ENCODE measurements at places on chromosomes 4 and X.

- no peak for DNase-seq
Measured at GRCh38 chr4:146333187-146333894, 119.0 kb downstream of the REELD1 start.

DNA sequence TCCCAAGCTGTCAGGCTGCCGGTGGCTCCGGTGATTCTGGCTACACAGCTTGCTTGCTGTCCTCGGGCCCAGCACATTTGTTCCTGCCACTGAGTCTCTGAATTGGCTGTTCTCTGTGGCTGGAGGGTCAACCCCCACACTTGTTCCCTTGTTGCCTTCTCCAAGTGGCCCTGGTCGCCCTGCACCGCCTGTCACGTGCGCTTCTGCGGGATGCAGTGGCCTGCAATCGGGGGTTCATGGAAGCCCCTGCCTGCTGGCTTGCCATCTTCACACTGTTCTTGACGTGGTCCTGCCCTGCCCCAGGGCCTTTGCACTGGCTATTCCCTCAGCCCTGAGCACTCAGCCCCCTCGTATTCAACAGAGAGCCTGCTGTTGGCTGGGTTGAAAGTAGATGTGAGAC, 8.1 kb downstream of the CLCN4 start:
- no peak for DNase-seq

- DNase-seq = no peak
Measured at GRCh38 chrX:130173190-130173895, 1.6 kb downstream of the RAB33A start.

DNA sequence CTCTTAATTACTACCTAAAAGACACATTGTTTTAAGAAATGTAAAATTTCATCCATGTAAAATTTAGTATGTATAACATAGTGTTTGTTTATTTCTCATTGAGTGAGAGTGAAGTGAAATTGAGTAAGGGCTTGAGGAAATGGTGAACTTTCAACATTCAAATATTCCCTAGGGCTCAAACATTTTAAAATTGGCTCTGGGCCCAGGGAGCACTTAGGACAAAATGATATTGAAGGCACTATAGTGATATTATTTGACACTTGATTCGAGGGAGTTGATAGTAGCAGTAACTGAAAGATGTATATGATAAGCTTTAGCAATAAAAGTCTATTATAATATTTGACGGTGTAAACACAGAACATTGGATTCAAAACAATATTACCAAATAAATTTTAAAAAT, 1244.0 kb upstream of the TENM3 start:
- no peak for DNase-seq

- no peak for DNase-seq
Measured at GRCh38 chr4:113469023-113469390, 292.5 kb downstream of the CAMK2D start.

DNA sequence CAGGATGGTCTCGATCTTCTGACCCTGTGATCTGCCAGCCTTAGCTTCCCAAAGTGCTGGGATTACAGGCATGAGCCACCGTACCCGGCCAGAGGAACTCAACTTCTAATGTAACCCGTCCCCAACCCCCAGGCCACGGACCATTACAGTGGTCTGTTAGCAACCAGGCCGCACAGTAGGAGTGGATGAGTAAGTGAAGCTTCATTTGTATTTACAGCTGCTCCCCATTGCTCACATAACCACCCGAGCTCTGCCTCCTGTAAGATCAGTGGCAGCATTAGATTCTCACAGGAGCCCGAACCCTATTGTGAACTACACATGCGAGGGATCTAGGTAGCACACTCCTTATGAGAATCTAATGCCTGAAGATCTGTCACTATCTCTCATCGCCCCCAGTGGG, 119.6 kb downstream of the SHROOM3 start:
- no peak for DNase-seq

- no peak for DNase-seq
Measured at GRCh38 chr4:78784236-78784865, 8.2 kb downstream of the BMP2K start.

- no peak for DNase-seq
Measured at GRCh38 chrX:122272011-122272410, 912.1 kb upstream of the GRIA3 start.

DNA sequence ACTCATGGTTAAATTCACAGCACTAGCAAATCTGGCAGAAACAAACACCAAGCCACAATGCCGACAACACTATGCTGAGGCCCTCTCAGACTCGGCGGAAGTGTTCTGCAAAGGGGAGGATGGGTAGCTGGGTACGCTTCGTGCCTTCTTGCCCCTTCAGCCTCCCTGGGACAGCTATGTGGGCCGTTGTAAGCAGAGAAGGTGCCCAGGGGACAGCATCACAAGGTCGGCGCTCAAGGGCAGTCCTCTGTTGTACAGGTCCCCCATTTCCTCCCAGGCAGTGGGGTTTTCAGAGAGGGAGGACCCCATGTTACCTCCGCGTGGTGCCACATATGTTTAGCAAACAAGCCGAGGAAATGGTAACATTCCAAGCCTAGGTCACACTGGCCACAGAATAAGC, 173.6 kb downstream of the AFAP1 start:
- DNase-seq = no peak

DNA sequence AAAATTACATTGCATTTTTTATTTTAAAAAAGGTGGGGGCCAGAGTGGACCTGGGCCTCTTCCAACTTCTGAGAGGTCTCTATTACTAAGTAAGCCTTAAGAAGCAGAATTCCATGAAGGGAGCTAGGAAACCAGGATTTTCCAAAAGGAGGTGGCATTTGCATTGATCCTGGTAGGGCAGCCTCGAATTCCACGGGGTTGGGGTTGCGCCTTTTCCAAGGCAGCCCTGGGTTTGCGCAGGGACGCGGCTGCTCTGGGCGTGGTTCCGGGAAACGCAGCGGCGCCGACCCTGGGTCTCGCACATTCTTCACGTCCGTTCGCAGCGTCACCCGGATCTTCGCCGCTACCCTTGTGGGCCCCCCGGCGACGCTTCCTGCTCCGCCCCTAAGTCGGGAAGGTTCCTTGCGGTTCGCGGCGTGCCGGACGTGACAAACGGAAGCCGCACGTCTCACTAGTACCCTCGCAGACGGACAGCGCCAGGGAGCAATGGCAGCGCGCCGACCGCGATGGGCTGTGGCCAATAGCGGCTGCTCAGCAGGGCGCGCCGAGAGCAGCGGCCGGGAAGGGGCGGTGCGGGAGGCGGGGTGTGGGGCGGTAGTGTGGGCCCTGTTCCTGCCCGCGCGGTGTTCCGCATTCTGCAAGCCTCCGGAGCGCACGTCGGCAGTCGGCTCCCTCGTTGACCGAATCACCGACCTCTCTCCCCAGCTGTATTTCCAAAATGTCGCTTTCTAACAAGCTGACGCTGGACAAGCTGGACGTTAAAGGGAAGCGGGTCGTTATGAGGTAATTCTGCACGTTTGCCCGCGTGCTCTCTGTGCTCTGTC, at the start of gene PGK1:
Gene PGK1, plus strand, starts transcription at position 626 of the 824 bp plus-strand sequence. Its CDS starts 93 bp downstream, at position 719.
- DNase-seq = peak; percentile 94

DNA sequence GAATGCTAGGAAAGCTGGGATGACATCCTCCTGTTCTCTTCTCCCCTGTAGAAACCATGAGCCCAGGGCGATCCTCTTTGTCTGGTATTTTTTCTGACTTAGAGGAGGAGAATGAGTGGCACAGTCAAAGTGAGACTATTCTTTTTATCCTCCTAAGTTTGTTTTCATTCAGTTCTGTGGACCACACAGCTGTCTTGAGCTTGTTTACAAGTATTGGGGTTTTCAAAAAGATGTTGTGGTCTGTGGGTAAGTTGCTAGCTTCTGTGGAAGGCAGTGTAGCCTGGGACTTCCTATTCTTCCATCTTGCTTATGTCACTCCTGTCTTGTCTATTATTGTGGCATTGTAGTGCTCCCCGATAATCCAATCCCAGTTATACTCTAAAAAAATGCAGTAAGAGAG, 223.0 kb downstream of the PAPSS1 start:
- DNase-seq = no peak

- no peak for DNase-seq
Measured at GRCh38 chr4:172109466-172109865, 296.3 kb downstream of the GALNTL6 start.

GRCh38 chr4:72627723-72628122, 58.7 kb upstream of the ADAMTS3 start:
- DNase-seq = no peak

- DNase-seq = no peak
Measured at GRCh38 chr4:158841540-158841939, 72.7 kb downstream of the FNIP2 start.

DNA sequence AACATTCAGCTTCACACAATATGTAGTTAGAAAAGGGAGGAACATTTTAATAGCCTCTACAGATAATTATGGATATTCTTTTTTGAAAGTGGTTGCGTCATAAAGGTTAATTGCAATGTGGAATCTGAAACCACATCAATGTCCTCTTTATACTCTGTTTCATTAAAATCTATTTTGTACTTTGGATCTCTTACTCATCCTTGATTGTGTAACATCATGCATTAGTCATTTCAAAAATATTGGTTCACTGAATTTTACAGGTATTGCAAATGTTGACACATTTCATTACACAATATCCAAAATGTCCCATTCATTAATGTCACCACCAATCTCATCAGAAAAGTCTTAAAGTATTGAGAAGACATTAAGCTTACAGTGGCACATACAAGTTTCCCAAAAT, 62.7 kb upstream of the USP9X start:
- no peak for DNase-seq

- DNase-seq = no peak
Measured at GRCh38 chr4:146190456-146190855, 14.9 kb downstream of the LSM6 start.

GRCh38 chr4:123996718-123997510, 600.3 kb downstream of the SPRY1 start:
- DNase-seq = no peak

GRCh38 chr4:90883519-90883918, 756.3 kb downstream of the CCSER1 start:
- DNase-seq = no peak

DNA sequence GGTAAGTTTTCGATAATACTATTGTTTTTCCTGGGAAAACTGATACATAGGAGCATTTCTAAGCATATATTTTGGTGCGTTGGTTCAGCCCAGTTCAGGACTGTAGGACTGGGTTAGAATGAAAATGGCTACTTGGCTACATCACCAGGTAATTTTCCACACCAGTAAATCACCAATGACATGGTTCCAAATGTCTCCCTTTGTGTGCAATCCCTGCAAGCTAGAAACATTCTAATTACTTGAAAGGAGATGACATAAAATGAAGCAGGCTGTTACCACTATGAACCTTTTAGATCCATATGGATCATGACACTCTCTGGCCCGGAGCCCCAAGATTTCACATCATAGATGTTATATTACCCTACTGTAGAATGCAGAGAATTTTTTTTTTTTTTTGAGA, 577.4 kb upstream of the FTHL17 start:
- no peak for DNase-seq

DNA sequence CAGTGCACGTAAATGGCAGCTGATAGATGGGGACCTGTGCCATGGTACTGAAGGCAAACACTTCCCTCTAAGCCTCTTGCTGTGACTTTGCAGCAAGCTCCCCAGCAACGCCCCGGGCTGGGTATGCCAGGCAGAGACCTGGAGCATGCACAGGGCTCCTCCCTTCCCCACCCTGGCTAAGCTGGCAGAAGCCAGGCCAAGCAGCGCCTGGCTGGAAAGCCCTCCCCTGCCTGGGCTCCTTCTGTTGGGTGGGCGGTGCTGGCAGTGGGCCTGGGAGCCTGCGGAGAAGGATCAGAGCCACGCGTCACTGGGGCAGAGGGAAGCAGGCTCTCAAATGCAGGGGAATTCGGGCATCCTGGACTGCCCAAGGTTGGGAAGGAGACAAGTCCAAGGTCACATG, 3.6 kb downstream of the ATP2B3 start:
- no peak for DNase-seq

DNA sequence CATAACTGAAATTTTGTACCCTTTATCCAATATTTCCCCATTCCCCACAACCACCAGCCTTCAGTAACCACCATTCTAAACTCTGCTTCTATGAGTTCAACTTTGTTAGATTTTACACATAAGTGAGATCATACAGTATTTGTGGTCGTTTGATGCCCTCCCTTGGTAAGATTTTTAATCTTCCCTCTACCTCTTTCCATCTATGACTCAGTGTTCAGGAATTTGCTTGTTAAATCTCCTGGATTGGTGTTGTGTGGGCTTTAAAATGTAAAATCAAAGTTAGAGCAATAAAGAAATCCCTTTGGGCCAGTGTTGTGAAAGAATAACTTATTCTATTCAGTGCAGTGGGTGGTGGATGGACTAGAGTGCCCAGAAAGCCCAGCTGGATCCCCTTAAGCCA, 37.4 kb downstream of the SLC16A2 start:
- DNase-seq = no peak

DNA sequence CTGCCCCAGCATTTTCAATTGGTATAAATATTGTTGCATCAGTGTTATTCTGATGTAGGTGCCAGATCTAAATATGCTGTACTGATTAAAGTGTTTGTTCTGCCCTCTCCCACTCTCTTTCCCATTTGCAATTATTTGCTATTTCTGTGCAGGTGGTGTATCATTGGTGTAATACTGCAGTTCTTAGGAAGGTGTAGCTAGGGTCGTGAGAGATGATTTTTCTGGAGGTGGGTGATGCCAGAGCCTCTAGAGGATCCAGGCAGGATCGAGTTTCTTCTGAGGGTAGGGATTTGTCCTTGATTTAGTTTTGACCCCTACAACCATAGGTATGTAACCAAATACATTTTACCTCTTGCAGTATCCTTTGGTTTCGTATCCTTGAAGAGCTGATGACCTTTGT, 1.9 kb downstream of the SMAD1 start:
- no peak for DNase-seq

DNA sequence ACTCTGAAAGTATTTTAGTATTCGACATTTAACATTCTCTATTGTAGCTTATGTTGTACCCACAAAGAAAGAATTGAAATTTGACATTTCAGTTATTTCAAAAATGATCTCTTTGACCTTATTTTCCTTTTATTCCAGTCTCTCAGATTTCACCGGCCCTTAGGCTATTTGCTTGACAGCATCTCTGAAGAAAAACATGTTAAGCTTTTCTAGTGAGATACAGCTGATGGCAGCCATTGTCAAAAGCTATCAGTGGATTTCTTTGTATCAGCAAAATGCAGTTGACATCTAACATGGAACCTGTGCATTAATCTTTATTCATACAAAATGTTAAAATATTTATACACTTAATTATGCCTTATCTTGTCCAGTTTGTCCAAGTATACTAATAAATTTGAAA, 16.7 kb downstream of the ZAR1 start:
- DNase-seq = no peak

GRCh38 chrX:106725931-106726330, 570 bp upstream of the RNF128 start:
- DNase-seq = no peak

Data from stimulated activated naive B cell treated with anti-CD40 and anti-IgM and Interleukin-4, amounts not matched to agents 10 μg/mL and 1 μg/mL and 100 μg/mL, for 72 hours (primary cell).